ENCODE measurements at places on chromosomes 4 and X. TPM values are rescaled to one million over a fixed set of nuclear protein-coding genes. Genes with fewer than 3 reads are reported as not detected.

Gene ERCC6L
- 11.0 TPM for total RNA-seq

Gene METAP1
- 60.5 TPM for total RNA-seq

Gene SYTL5
- total RNA-seq: 1.2 TPM

Gene GPC4
- 26.2 TPM for total RNA-seq

DNA sequence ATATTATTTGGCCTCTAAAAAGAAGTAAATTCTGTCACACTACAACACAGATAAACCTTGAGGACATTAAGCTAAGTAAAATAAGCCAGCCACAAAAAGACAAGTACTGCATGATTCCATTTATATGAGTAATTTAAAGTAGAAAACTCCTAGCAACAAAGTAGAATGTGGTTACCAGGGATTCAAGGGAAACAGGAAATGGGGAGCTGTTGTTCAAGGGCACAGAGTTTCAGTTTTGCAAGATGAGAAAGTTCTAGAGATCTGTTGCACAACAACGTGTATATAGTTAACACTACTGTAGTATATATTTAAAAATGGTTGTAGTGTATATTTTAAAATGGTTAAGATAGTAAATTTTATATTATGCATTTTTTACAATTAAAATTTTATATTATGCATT is 25.4 kb downstream of the SEC31A start:
- peak; percentile 1 for DNase-seq

DNA sequence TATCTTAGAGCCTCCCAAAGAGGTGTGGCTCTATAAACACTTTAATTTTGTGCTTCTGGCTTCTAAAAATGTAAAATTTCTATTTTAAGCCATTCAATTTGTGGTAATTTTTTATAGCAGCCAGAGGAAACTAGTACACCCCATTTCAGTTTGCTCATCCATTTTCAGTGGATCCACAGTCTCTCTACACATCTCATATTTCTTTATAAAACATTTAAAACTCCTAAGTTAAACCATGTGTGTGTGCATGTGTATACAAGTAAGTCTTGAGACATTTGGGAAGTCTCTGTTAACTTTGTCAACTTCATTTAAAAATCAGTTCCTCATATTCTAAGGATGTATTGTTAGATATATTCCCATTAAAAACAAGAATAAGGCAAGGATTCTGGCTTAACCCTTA is 273.2 kb downstream of the IL15 start:
- no peak for DNase-seq

- DNase-seq: no peak
These were observed 6.3 kb downstream of the EFNB1 start for GRCh38 chrX:68835104-68835442.

GRCh38 chr4:55725057-55725456 is 89.0 kb upstream of the NMU start:
- DNase-seq: no peak

- no peak for DNase-seq
These were observed 13.4 kb downstream of the ZAR1 start for GRCh38 chr4:48503233-48504025.

GRCh38 chr4:20109391-20109790 is 142.3 kb upstream of the SLIT2 start:
- DNase-seq: no peak

GRCh38 chrX:103550415-103551051 is 31.2 kb upstream of the RAB40A start:
- no peak for DNase-seq

GRCh38 chr4:147599769-147600168 is 17.4 kb upstream of the TMEM184C start:
- DNase-seq: no peak

GRCh38 chr4:150259861-150260567 is 181.8 kb downstream of the DCLK2 start:
- no peak for DNase-seq

DNA sequence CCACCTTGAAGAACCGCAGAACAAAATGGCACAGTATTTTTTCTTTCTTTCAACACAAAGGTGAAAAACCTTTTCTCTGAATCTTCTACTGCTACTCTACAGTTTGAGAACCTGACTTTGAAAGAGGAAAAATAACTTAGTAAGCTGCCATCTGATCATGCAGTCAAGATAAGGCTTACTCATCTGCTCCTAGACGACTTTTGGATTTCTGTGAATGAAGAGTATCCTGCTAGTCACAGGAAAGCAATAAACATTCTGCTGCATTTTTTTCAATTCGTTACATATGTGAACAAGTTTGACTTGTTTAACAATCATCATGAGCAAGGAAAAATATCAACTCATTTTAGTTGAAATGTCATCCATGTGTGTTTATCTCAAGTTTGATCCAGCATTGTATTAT is 25.2 kb downstream of the TIGD2 start:
- DNase-seq: no peak

- no peak for DNase-seq
These were observed 253.6 kb downstream of the PPP1R2C start for GRCh38 chrX:42524379-42524778.

GRCh38 chr4:27084685-27085361 is 224.2 kb downstream of the STIM2 start:
- DNase-seq: no peak

DNA sequence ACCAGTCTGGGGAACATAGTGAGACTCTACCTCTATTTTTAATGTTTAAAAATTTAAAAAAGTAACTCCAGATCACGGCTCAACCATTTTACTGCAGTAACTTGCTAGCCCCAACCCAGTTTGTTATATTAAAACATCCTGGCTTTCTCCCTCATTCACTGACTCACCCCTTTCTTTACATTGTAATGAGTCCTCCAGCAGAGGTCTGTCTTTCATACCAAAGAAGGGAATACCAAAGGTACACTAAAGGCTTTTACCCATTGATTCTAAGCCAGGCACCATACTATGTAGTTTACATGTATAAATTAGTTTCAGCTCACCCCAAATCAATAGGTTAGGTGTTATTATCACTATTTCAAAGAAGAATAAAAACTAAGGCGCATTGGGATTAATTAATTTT is 286.9 kb downstream of the PACRGL start:
- DNase-seq: no peak

GRCh38 chr4:8544282-8544681 is 35.9 kb upstream of the GPR78 start:
- no peak for DNase-seq

GRCh38 chr4:96205143-96205936 is 365.4 kb downstream of the PDHA2 start:
- DNase-seq: no peak

- DNase-seq: peak; percentile 22
These were observed 33.1 kb downstream of the SLC10A7 start for GRCh38 chr4:146488495-146489174.

DNA sequence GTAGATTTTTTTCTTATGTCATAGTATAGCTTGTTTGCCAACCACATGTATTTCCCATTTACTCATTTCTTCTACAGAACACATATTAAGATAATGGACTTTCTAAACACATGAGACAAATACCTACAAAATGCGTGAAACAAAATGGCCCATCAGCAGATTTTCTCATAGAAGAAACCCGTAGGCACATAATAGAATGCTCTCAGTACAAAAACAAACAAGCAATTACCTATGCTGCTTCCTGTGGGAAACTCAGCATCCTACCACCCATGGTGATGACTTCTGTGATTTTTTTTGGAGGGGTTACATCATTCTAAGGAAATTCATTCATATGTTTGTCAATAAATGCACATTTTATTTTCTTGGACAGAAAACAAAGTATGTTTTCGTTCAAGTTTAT is 343.6 kb downstream of the SPRY1 start:
- no peak for DNase-seq

DNA sequence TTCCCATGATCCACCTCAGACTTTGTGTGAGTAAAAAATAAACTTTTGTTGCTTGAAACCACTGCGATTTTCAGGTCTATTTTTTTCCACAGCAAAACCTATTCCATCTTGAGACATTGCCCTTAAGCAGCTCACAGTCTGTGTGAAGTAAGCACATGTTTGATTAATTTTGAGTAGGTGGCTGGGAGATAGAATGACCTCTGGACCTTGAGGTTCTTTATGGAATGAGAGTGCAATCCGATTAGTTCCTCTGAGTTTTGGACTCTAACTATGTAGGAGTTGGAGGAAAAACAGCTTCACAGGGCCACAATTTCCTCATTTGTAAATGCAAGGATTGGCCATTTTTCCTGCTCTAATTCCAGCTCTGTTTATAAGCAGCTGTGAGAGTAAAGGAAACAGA is 234.1 kb upstream of the IGFBP7 start:
- no peak for DNase-seq

- no peak for DNase-seq
These were observed 97.4 kb downstream of the LCORL start for GRCh38 chr4:17924189-17924588.

DNA sequence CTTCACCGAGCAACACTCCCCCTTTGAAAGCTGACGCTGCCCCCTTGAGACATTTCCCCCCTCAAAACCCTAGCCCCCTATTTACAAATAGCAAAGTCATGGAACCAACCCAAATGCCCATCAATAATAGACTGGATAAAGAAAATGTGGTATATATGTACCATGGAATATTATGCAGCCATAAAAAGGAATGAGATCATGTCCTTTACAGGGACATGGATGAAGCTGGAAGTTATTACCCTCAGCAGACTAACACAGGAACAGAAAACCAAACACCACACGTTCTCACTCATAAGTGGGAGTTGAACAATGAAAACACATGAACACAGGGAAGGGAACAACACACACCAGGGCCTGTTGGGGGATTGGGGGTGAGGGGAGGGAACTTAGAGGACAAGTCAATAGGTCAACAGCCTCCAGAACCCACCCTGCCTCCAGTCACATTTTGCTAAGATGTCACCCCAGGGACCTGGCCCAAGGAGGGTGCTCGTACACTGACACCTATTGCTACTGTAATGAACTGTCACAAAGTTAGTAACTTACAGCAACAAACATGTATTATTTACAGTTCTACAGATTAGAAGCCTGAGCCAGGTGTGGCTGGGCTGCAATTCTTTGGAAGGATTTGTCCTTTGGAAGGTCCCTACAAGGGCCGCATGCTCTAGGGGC is 20.6 kb downstream of the SCD5 start:
- DNase-seq: no peak

Measured in Calu3 (cell line).